ENCODE measurements at places on chromosomes 6 and 20.
A peak's percentile ranks its signal among the peaks of the same experiment; 100 is the strongest.

- no peak for DNase-seq
These were observed 49.4 kb downstream of the PYGB start for GRCh38 chr20:25297141-25297905.

DNA sequence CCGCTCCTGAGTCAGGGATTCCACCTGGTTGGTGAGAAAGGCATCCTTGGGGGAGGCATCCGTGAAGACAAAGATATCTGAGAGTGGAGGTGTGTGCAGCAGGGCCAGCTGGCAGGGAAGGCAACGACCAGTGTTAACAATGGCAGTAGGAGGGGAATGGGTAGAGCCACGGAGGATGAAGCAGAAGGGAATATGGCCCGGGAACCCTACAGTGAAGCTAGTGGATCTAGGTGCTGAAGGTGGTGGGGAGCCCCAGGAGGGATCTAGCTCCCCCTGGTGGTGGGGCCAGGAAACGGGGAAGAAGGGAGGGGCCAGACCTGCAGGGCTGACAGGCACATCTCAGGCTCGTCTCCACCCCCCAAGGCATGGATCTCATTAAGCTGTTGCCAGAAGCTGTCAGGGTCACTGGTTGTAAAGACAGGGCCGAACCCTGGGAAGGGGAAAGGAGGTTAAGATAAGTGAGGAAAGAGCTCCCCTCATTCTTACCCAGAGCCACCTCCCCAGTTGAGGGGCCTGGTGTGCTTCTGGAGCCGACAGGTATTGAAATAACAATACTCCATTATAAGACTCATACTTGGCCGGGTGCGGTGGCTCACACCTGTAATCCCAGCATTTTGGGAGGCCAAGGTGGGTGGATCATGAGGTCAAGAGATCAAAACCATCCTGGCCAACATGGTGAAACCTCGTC, 7.3 kb downstream of the VWA7 start:
- DNase-seq = peak; percentile 72

GRCh38 chr6:17705428-17705777, 1.3 kb downstream of the NUP153 start:
- DNase-seq = no peak

DNA sequence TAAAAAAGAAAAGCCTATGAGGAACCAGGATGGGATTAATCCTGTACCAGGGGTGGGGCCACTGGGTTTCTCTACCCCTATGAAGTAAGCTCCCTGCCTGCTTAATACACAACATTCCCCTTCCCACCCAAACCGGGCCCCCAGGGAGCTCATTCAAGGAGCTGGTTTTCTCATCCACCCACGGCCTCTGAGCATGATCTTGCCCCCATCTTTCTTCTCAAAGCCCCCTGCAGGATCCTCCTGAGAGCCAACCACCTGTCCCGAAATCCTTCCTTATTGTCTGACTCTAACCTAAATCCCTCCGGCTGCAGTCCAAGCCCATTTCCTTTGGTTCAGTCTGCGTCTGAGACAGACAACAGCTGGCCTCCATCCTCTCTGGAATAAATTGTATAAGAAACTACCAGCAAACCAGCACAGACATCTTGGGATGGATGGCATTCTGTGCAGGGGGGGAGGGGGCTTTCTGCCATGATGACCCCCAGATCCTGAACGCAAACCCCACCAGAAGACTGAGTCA, 21.0 kb downstream of the KCNK5 start:
- no peak for DNase-seq

GRCh38 chr6:116511424-116512110, at the start of gene CALHM5:
TSS of gene CALHM5 (plus strand) at chr6:116511639. CDS start at chr6:116511697, 58 bp downstream.
- no peak for DNase-seq

DNA sequence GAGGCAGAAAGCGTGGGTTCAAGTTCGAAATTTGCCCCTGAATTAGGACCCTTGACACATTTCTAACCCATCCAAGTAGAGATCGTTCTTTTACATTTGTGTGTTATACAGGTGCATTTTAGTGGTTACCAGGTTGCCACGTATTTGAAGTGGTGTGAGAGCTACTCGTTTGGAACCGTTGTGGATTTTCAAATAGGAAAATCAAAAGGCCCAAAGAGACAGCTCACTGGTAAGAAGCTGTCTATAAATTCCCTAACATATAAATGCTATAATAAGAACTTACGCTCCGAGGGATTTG, 1.6 kb upstream of the REV3L start:
- DNase-seq = no peak

- DNase-seq = peak; percentile 2
These were observed 38.6 kb upstream of the SENP6 start for GRCh38 chr6:75563032-75563431.

- DNase-seq = no peak
These were observed 357.0 kb downstream of the LAMA2 start for GRCh38 chr6:129239825-129240491.

GRCh38 chr6:15509335-15509933, 153.4 kb downstream of the DTNBP1 start:
- DNase-seq = no peak

- no peak for DNase-seq
These were observed 67.7 kb downstream of the ARHGAP18 start for GRCh38 chr6:129642322-129642721.

Measured in activated CD4-positive, alpha-beta T cell treated with anti-CD3 and anti-CD28 coated beads for 4 hours (primary cell).